T-helper 1 cell treated with Interleukin-12 subunit alpha and Interleukin-12 subunit beta and Interleukin-4 antibody, amounts not matched to agents 30 ng/mL and 1 ng/mL, for 36 hours (primary cell): ENCODE measurements at places on chromosomes 7 and 10. TPM values are rescaled to one million over a fixed set of nuclear protein-coding genes. Genes with fewer than 3 reads are reported as not detected.

Gene EGR2
- total RNA-seq, result 22.4 and 22.9 TPM in 2 replicates

Gene ETV1
- total RNA-seq, result not detected in 2 replicates

Gene SPDYE11
- not detected in 2 replicates for total RNA-seq

Gene JAKMIP3
- total RNA-seq, result 1.1 and 1.4 TPM in 2 replicates

Gene AKR1D1
- total RNA-seq, result not detected in 2 replicates

Gene SEMA3D
- not detected in 2 replicates for total RNA-seq

Gene KLF14
- total RNA-seq, result not detected in 2 replicates

Gene HHEX
- total RNA-seq, result 0.12 TPM in 1 of 2 replicates, not detected in the other

Gene GRID2IP
- 0.10 TPM in 2 replicates for total RNA-seq

Gene SYNPO2L
- 0.10 TPM in 1 of 2 replicates, not detected in the other for total RNA-seq
